ENCODE measurements at places on chromosomes 1 and 21. TPM values are rescaled to one million over a fixed set of nuclear protein-coding genes. Genes with fewer than 3 reads are reported as not detected.

Gene VTCN1
- not detected for polyA plus RNA-seq

Gene AK5
- 22.9 TPM for polyA plus RNA-seq

Gene FCRLB
- polyA plus RNA-seq = 2.0 TPM

Gene C1orf226
- polyA plus RNA-seq = 0.05 TPM

Gene SMCP
- not detected for polyA plus RNA-seq

Gene OVAAL
- polyA plus RNA-seq = not detected
